ENCODE measurements at places on chromosomes 4 and X.

DNA sequence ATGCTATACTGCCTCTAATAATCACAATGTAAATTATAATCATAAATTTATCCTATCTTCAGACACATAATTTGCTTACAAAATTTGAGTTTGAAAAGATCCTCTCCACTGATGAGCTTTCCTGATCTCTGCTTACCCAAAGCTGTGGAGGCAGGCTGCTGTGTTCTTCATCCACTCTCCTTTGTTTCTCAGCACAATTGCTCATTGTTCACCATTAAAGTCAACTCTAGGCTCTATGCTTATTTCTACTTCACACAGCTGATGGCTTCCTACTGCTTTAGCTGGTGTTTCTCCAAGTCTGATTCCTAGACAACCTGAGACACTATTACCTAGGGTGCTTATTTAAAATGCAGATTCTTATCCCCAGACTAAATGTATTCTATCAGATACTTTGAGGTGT lies 319.7 kb downstream of the PCDH18 start:
- no peak for DNase-seq

GRCh38 chr4:56200275-56200674 lies 187.0 kb downstream of the AASDH start:
- DNase-seq = no peak

GRCh38 chr4:5192271-5192670 lies 141.0 kb downstream of the STK32B start:
- DNase-seq = no peak

GRCh38 chrX:71910986-71911730 lies 513 bp downstream of the NHSL2 start:
- no peak for DNase-seq

- DNase-seq = no peak
Observed at GRCh38 chr4:113908829-113909228, 70.6 kb downstream of the ARSJ start.

DNA sequence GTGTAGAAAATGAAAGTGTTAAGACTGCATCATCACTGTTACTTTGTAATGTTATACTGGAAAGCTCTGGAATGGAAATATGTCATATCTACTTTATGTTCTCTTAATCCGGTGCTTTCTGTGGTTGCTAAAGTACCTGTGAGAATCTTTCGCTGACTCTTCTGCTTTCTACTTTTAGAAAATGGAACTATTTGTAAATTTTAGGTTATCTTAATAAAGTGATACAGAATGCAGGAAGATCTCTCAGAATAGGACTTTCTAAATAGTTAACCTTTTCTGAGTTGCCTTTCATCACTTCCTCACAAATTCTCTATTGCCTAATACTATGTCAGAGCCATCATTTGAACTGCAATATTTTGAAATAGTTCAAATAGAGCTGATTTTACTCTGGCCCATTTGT lies 69.3 kb downstream of the BMP2K start:
- no peak for DNase-seq

- no peak for DNase-seq
Observed at GRCh38 chrX:107451731-107452130, 2.3 kb downstream of the FRMPD3 start.

DNA sequence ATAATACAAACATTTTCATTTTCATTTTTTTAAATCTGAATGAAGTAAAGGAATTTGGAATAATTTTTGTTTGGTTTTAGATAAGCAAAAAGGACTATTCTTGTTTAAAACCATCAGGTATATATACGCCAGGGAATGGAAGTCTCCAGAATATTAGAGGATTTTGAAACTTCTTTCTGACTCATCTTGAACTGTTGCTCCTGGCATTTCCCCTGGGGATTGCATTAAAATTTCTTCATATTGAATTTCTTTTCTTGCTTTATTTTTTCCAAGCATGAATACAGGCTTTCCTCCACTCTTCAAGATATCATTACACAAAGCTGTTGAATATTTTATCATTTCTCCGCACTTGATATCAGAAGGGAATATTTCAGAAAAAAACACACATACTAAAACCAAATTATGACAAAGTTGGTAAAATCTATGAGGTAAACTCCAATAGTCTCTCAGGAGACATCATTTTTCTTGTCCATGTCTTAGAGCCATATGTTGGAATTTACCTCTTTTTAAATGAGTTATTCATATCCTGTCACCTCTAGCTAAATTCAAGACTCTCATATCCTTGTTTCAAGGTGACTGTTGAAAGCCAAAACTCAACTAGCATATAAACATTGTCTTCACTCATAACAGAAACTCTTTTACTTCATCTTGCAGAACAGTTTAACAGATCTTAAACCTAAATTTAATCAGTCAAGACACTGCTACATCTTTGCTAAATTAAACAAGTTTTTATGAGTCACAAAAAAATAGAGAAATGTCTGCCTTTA lies 20.7 kb upstream of the CSN1S1 start:
- DNase-seq = no peak

- DNase-seq = no peak
Observed at GRCh38 chrX:10529344-10529743, 91.0 kb downstream of the MID1 start.

DNA sequence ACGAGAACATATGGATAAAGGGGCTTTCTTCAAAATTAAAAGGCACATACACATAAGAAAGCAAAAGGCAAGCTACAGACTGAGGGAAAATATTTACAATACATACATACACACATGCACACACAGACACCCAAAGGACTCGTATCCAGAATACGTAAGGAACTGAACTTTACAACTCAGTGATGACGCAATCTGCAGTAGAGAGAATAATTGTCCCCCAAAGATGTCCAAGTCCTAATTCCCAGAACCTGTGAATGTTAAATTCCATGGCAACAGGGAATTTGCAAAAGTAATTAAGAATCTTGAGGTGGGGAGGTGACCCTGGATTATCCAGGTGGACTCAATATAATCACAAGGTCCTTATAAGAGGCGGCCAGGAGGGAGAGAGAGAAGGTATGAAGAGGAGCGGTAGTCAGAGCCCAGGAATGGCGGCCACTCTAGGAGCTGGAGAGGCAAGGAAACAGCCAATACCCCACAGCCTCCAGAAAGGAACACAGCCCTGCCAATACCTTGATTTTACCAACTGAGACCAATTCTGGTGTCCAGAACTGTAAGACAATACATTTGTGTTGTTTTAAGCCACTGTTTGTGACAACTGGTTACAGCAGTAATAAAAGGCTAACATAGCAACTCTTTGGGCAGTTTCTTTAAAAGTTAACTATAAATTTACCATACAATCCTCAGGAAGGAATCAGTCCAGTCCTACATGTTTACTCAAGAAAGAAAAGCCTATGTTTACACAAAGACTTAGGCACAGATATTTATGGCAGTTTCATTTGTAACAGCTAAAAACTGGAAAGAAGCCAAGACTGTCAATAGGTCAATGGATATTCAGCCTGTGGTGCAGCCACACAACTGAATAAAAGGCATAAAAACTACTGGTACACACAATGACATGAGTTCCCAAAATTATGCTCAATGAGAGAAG lies 27.3 kb upstream of the STS start:
- no peak for DNase-seq

GRCh38 chr4:114272226-114272625 lies 292.8 kb upstream of the ARSJ start:
- no peak for DNase-seq

DNA sequence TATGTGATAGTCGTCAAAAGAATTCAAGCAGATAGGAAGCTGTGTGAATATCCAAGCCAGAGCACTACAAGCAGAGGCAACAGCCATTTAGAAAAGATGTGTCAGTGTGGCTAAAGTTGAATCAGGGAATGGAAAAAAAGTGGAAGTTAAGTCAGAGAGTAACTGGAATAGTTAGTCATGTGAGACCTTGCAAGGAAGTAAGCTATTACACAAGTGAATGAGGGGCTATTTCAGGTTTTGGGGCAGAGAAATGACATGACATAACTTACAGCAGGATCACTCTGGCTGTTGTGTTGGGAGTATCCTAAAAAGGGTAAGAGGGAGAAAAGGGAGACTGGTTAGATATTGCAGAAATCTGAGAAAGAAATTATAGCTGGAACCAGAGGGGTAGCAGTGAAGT lies 236.6 kb upstream of the PCDH18 start:
- no peak for DNase-seq

DNA sequence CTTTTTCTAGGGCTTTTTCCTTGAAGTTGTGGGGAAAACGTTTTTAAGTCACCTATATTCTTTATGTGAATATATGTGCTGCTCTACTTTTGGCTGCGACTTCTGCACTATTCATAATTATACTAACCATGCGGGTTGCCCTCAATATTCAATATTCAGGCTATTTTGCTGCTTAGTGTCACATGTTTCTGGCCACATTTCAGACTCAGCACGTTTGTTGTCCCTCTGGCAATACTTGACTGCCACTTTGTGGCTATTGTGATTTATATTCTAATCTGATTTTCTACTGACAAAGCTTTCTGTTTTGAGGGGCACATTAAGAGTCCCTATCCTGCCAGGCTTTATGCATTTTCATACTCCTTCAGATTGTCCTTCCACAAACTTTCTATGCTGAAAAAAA lies 63.9 kb upstream of the CT45A1 start:
- no peak for DNase-seq

- DNase-seq = no peak
Observed at GRCh38 chr4:1302159-1302558, 12.5 kb downstream of the MAEA start.

- no peak for DNase-seq
Observed at GRCh38 chrX:118272242-118272641, 73.7 kb upstream of the WDR44 start.

DNA sequence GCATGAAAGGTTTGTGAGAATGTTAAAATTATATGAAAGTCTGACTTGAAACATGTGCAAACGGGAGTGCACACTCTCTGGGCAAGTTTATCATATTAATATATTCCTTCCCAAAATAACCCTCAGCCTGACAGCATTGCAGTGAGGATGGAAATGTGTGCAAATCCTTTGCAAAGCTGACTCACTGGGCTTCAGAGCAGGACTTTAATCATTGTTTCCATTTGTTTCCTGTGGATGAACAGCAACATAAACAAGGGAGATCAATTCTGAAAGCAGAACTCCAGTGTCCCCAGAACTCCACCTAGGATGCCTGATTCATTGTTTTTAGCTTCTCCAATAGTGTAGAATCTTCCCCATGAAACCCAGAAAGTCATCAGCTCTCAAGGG lies 32.9 kb downstream of the SLC2A9 start:
- no peak for DNase-seq

- peak; percentile 73 for DNase-seq
Observed at GRCh38 chrX:153688911-153689590, 1.3 kb downstream of the SLC6A8 start.

DNA sequence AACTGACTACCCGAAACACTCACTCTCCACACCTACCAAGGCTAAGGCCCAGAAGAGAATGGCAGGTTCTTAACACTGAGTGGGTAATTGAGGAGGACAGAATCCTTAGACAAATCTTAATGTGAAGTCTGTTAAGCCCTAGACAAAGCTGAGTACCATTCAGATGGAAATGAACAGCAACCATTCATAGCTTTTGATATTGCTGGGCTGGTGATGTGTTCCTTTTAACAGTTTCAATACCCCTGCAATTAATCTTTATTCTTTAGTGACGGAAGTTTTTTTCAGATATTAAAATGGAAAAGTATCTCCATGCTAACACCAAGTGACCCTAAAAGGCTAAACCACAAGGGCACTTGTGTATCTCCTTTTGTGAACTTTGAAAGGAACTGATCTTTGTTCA lies 334.9 kb downstream of the OPHN1 start:
- no peak for DNase-seq

- no peak for DNase-seq
Observed at GRCh38 chrX:1072637-1073377, 139.6 kb downstream of the CRLF2 start.

- no peak for DNase-seq
Observed at GRCh38 chrX:31333165-31333831, 261.5 kb upstream of the FTHL17 start.

DNA sequence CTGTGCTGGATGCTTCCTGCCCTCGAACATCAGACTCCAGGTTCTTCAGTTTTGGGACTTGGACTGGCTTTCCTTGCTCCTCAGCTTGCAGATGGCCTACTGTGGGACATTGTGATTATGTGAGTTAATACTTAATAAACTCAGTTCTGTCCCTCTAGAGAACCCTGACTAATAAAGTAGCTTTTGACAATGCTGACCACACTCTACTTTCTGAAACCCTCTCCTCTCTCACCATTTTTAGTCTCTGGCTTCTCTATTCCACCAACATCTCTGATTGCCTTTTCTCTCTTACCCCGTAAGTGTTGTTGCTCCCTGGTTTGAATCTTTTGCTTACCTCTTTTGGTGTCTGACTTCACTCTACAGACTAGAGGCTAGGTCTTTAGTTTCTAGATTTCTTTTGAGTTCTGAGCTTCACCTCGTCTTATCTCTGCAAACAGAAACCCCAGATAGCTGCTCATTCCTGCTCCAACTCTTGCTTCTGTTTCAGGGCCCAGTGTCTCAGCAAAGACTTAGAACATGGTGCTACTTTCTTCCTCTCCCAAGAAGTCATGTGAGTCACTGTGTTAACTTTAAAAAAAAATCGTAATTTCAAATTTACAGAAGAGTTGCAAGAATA lies 11.4 kb downstream of the TMSB4X start:
- DNase-seq = no peak

All from substantia nigra (tissue), 51 donors.